Anterior cingulate cortex (tissue), 58 donors: ENCODE measurements at places on chromosomes 2 and 18.

GRCh38 chr2:73981081-73982001 is 3.4 kb upstream of the TET3 start:
- no peak for DNase-seq

- no peak for DNase-seq
Measured at GRCh38 chr18:59101830-59102414, 37.8 kb upstream of the SEC11C start.

DNA sequence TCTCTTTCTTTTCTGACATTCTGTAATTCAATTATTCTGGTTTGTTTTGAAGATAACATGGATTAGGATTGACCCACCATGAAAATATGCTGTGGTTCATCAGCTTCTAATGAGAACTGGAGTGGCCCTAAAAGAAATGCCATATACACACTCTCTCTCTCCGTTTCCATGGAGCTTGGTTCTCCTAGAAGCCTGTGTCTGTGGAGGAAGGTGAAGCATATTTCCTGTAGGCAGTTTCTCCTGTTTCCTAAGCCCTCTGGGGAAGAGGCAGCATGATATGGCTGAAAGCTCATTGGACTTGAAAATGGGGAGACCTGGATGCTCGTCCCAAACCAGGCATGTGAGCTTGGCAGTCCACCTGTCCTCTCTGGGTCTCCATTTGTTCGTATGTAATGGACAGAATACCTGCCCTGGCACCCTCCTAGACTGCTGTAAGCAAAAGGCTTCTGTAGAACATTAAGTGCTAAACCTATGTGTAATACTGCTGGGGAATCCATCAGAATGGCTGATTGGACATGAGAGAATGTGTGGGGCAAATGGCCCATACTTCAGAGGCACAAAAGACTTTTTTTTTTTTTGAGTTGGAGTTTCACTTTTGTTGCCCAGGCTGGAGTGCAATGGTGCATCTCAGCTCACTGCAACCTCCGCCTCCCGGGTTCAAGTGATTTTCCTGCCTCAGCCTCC is 75.3 kb upstream of the PPP1CB start:
- no peak for DNase-seq

GRCh38 chr2:71454221-71455010 is 1.1 kb downstream of the DYSF start:
- DNase-seq: no peak

GRCh38 chr2:37375741-37376288 is 31.4 kb downstream of the QPCT start:
- DNase-seq: no peak

- no peak for DNase-seq
Measured at GRCh38 chr2:121133551-121134319, 151.3 kb downstream of the TFCP2L1 start.

DNA sequence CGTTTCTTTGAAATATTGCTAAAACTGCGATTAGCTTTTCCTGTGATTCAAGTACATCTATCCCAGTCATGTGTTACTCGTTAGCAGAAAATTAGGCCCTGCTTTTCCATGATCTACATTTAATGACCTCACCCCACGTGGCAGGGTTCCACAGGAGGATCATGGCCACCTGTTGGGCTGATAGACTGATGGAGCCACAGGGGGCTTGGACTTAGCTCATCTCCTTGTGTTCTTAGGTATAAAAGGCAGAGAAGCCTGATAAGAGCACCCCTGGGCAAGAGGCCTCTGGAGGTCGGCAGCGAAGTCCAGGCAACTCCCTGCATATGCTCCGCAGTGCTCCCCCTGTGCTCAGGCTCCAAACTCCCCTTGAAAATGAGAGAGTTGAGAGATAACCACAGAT is 12.9 kb downstream of the FZD7 start:
- no peak for DNase-seq

GRCh38 chr2:234795272-234795920 is 156.4 kb upstream of the SH3BP4 start:
- DNase-seq: no peak

DNA sequence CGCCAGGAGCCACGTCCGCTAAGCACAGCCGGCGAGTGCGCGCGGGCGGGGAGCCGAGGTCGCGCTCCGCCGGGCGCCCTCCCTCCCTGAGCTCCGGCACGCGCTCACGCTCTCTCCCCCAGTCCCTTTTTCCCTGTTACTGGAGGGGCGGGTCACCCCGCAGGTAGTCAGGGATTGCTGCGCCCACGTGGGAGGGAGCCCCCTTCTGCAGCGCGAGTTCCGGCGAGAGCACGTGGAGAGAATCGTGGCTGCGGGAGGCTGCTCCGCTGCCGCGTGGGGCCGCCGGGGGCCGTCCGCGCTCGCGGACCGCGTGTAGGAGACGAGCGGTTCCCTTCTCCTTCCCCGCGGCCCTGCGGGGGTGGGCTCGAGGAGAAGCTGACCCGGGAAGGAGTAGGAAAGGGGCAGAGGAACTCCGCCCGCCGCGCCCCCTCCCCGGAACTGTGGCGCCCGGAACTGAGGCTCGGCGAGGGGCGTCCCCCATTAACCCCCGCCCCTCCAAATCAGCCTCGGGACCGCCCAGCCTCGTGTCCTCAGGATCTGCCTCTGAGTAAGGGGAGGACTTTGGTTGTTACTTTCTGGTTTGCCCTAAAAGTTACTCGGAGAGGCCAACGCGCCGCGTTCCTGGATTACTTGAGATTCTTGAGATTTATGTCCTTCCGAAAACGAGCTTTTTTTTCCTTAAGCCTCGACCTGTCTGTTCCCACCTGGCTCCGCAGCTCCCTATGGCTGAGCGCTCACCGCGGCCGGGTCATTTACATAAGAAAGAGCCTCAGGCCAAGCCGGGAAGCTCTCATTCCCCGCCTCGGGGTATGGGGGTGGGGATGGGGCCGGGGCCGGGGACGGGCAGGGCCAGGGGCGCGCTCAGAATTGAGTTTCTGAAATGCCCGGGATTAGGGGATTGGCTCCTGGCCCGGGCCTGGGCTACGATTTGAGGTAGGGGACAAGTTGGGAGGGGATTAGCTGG is 1.1 kb downstream of the HK2 start:
- DNase-seq: no peak

DNA sequence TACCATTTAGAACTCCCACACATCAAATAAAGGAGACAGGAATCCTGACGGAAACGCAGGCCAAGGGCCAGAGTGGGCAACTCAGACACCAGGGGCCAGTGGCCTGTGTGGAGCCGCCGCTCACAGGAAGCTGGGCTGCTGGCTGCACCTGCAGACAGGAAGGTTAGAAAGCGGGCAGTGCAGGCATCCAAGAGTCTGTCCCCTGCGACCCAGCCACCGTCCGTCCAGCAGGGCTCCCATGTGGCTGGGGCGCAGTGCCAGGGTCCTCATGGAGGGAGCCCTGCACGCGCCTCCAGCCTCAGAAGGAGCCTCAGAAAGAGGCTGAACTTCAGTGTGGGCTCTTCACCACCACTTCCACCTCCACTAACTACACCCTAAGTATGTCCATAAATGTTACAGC is 2.5 kb upstream of the ANO7 start:
- DNase-seq: no peak

- DNase-seq: no peak
Measured at GRCh38 chr2:240655931-240656886, 26.5 kb downstream of the AQP12B start.

GRCh38 chr2:109168086-109168485 is 39.1 kb downstream of the SH3RF3 start:
- DNase-seq: no peak

DNA sequence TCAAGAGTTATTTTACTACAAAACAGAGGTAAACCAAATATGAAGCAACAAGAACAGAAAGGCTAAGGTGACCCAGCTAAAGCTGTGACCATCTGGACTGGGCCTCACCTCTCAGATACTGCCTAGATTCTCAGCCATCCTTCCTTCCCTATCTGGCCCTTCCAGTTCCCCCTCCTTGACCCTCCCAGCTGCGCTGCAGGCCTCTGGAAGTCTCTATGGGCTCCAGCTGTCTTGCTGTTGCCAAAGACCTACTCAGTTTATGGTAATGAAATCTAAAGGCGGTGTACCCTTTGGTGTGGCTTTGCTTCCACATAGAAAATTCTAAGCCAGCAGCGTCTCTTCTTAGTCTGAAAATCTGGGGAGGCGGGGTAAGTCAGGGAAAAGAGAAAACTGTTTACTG is 55.7 kb downstream of the ARHGEF33 start:
- DNase-seq: no peak

GRCh38 chr18:41695441-41695840 is 259.6 kb upstream of the PIK3C3 start:
- DNase-seq: no peak

DNA sequence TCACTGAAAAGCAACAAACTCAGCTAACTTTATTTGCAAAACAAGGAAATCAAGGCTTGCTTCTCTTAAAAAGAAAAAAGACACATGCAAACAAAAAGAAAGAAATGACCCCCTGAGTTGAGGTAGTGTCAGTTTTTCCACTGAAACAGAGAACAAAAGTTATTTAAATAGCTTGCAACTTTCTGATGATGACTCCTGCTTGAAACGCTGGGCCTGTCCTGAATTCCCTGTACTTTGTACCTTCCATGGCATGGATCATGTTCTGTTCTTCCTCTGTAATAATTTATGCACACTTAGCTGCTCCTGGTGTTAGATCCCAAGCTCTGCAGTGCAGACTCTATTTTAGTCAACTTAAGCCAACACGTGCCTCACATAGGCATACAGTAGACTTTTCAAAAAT is 84.0 kb downstream of the SKA1 start:
- DNase-seq: no peak

DNA sequence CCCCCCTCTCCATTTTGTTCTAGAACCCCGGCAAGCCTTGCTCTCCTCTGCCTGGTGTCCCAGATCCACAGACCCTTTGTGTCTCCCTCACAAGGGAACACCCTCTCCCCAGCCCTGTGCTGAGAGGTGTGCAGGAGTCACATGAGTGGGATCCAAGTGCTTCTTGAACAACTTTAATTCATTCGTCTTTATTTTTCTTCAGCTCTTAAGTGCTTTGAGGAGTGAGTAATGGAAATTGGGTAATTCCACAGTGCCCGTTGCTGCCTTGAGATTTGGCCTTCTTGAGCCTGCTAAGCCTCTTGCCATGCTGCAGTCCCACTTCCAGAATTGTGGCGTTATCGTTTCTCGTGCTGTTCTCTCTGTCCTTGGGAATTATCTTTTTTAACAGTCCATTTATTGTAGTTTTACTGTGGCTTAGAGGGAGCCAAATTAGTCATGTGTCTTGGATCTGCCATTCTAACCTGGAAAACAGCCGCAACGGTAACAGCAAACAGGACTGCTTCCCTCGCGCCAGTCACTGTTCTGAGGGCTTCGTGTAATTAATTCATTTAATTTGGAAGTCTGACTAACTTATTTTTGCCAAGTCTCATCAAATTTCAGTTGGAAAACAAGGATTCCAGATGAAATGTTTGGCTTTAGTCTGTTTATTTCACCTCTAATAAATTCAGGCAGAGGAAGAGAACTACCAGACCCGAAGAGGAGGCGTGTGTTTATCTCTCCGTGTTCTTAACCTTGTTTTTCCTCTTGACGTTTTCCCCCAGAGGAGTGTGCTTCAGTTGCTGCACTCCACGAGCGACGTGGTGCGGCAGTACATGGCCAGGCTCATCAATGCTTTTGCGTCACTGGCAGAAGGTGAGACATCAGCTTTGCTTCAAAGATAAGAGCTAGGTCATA is 72.0 kb downstream of the ARMC9 start:
- DNase-seq: no peak

DNA sequence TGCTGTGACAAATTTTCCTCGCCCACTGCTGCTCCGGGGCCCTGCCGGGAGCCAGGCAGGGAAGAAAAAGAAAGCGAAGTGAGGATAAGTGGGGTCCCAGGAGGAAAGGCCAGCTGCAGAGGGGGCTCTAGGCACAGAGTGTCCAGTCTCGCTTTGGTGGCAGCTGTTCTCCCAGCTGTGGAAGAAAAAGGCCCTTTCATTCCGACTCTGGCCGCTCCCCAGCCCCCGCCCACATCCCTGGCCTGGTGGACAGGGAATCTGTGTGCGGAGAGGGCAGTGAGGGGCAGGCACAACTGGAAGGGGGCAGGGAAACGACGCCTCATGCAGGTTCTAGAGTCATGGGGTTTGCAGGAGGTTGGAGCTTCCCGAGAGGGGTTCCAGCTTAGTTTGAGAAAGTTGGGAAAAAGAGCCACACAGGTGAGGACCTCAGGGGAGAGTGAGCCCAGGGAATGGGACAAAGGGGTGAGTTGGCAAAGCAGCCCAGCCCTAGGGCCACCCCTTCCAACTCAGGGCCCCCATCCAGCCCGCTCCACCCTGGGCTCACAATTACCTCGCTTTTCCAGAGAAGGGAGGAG is 1.8 kb downstream of the RTKN start:
- DNase-seq: peak; percentile 64

DNA sequence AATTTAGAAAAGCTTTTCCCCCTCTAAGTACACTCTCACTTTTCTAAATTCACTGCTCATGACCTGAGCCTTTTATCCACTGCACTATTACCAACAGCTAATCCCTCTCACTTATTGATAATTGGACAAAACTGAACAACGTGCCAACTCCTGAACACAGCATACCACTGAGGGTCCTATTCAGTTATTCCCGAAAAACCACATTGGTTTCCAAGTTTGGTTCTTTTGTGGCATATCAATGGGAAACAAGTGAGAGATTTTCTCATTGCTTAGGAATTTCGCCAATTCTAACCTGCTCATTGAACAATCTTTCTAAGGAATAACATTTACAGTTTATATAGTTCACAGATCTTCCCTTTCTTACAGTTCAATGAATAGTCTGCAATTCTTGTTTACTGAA is 977.4 kb downstream of the TMEM182 start:
- DNase-seq: no peak

DNA sequence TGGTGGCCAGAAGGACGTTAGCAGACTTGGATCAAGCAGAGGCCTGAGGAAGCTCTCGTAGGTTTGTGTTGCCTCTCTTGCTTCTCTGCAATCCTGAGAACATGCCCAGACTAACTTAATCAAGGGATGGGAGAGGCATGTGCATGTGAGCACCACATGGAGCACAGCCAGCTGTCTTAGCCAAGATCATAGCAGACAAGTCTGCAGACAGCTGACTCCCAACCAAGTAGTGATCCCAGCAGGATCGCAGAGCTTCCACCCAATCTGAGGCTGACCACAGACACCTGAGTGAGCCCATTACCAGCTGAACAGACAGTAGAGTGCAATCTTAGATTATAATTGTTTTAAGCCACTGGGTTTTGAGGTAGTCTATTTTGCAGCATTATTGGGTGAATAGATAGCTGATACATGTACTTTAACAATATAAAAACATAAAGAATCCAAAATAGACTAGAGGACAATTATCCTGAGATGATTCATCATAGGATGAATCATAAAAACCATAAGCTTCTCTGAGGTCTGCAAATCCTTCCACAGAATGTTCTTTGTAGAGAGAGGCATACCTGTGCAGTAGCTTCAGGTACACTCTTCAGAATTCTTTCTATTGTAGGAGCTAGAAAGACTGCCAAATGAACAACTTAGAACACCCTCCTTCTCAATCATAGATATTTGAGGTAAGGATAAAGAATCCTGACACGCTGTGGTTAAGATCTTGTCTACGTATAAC is 25.2 kb upstream of the FAM110C start:
- no peak for DNase-seq

DNA sequence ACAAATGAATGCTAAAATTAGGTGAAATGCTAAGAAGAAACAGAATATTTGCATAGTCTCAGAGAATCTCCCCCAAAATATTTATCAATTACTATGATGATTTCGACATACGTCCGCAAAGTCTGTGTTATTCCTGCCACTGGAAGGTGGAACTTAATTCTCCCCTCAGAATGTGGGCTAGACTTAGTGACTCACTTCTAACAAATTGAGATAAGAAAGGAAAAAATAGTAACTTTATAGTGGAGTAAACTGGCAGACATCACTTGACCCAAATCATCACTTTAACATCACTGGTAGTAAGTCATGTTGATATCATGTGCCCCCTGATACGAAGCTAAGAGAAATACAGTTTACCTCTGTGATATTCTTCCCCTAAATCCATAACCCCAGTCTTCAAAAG is 23.5 kb downstream of the HADHB start:
- DNase-seq: no peak

- DNase-seq: no peak
Measured at GRCh38 chr2:162379719-162380580, 36.0 kb downstream of the GCA start.
